T follicular helper cell (primary cell): ENCODE measurements at places on chromosomes 13 and 19.

DNA sequence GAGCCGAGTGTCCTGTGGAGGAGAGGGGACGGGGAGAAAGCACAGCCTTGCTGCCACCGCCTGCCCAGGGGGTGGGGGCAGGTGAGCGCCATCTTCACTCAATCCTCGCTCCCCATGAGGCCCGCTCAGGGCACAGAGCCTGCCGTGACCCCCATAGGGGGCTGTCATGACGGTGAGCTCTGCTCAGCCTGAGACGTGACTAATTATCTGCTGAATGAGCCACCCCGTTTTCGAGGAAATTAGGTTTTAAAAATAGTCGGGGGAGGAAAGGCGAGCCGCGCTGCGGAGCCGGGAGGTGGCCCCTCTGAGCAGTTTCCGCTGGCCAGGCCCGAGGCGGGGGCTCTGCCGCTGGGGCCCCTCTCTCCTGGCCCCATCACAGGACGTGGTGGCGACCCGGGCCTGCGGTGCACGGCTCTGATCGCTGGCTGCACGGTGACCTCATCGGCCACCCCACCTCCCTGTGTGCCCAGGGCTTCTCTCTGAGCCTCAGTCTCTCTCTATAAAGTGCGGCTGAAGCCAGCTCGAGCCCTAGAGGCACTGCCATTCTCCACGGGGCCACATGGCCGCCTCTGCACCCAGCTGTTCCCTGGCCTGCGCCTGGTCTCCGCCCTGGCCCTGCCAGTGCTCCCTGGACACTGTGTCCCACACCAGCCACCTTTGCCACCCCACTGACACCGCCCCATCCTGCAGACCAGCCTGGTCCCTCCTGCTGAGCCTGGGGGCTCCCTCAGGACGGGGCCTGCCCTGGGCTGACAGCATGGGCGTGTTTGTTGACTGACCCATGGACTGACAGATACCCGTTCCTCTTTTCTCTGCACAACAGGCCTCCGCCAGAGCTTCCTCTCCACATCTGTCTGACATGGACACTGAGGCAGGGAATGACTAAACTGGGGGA is 28.3 kb downstream of the PIP5K1C start:
- DNase-seq, result no peak

GRCh38 chr19:13834244-13835069 is 39.2 kb downstream of the ZSWIM4 start:
- no peak for DNase-seq

DNA sequence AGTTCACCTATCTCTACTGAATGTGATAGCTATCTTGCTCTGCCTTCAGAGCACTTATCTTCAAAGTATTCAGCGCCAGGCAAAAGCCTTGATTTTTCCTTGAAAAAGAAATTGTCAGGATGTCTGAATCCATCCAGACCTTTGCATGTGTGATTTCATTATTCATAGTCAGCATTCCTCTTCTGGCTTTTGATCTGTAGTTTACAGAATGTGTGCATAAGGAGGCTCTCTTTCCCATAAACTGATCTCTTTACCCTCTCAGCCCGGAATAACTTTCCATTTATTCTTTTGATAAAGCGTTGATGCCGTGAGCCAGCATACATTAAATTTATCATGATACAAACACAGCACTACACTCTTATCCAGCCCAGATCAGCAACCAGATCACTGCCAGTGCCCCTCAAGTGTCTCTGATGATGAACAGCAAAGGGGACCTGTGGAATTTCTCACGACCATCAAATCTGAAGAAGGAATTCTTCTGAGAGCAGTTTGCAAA is 130.8 kb downstream of the DNAJC15 start:
- DNase-seq, result no peak

DNA sequence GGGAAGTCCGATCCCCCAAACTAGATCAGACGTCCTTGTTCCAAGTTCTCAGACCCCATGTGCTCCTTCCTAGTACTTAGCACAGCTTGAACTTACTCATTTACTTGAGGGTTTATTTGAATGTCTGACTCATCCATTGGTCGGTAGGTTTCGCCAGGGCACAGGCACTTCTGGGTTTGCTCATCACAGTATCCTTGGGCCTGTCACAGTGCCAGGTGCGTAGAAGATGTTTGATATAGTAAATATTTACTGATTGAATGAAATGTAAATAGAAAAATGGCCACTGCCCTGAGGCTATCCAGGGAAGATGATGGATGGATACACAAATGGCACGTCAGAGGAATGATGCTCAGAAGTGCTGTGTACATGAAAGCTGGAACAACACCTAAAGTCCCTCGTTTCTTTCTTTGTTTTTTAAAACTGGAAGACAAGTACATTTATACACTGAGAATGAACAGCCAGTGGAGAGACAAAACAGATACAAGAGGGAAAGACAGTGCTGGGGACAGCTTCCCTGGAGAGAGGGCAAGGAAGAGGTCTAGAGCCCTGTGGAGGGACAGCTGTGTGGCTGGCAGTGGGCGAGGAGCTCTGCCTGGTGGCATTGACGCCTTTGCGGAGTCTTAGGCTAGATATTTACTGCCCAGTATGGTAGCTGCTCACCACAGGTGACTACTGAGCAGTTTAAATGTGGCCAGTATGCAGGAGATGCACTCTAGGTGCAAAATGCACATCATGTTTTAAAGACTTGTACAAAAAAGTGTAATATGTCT is 31.2 kb upstream of the KL start:
- no peak for DNase-seq

DNA sequence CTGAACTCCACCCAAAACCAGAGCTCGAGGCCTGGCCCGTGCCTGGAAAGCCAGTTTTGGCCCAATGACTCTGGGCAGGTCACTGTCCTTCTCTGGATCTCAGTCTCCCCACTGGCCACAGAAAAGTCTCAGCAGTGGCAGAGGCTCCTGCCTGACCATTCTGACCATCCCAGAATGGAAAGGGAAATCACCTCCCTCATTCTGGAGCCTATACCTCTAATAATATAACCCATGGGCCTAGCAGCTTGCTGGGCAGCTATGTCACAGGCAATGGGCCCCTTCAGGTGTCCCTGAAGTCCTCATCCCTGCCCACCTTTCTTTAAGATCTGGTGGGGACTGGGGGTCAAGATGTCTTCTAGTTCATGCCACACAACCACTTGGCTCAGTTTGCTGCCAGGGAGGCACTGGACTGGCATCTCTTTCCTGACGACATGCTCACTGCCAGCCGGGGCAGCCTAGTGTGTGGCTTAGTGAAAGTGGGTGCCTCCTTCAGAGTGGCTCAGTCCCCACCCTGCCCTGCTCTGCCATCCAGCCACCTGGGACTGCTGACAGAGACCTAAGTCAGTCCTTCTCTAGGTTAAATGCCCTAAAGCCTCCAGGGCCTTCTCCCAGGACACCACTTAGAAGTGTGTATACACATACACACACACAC is 62.6 kb downstream of the AP1M1 start:
- DNase-seq, result no peak

GRCh38 chr13:73767747-73768315 is 366.4 kb downstream of the KLF12 start:
- DNase-seq, result no peak

GRCh38 chr13:109884462-109884861 is 98.1 kb upstream of the IRS2 start:
- DNase-seq, result no peak

GRCh38 chr13:43611281-43612273 is 175.2 kb downstream of the ENOX1 start:
- no peak for DNase-seq

GRCh38 chr19:45820413-45821102 is 5.5 kb upstream of the RSPH6A start:
- no peak for DNase-seq

- no peak for DNase-seq
Observed at GRCh38 chr13:34243403-34243802, 425.5 kb downstream of the RFC3 start.

- no peak for DNase-seq
Observed at GRCh38 chr19:36685835-36686234, 1.6 kb upstream of the ZNF567 start.

GRCh38 chr13:42035905-42036521 is 12.4 kb upstream of the DGKH start:
- DNase-seq, result no peak

GRCh38 chr19:55179606-55180484 is at the start of gene SYT5:
Gene SYT5 (minus strand): TSS chr19:55180289. CDS start chr19:55179041, 1,248 bp downstream.
- peak; percentile 36 for DNase-seq

- DNase-seq, result no peak
Observed at GRCh38 chr19:12985049-12985776, 10.1 kb upstream of the NFIX start.

DNA sequence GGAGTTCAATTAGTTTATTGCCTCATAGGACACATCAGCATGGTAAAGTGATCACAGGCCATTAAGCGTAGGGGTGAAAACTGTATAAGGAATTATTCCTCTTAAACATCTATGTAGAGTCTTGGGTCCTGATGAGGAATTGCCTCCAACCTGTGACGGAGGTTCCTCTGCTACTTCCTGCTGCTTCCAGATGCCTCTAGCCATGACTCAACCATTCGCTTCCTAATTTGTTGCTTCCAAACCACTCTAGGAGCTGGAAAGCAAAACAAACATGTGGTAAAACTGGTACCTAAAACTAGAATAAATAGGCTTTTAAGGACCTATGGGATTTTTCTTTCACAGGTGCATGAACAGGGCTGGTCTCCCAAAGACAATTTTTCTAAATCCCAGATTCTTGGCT is 253.8 kb downstream of the KLF12 start:
- no peak for DNase-seq

DNA sequence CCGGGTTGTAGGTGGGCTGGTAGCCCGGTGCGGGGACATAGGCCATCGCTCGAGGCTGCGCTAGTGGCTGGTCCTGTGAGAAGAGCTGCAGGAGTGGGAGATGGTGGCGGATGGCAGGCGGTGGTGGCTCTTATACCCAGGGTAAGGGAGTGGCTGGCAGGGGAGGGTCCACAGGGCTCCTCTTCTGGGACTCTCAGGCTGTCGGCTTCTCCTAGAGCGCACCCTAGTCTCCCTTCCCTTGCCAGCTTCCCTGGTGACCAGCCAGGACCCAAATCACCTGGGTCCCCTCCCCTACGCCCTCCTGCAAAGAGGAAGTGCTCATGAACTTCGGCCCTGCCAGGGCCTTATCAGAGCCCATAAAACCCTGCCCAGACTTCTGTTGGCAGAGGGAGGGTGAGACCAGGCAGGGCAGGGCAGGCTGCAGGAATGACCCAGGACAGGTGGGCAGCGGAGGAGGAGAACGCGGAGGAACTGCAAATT is at the start of gene LGALS4:
Gene LGALS4, minus strand, starts transcription at position 105 of the 480 bp plus-strand sequence. Its CDS starts 59 bp downstream, at position 46.
- no peak for DNase-seq

GRCh38 chr19:35852029-35852780 is at the start of gene NPHS1:
Gene NPHS1 (minus strand): TSS chr19:35852504. CDS start chr19:35851837, 667 bp downstream.
- no peak for DNase-seq

DNA sequence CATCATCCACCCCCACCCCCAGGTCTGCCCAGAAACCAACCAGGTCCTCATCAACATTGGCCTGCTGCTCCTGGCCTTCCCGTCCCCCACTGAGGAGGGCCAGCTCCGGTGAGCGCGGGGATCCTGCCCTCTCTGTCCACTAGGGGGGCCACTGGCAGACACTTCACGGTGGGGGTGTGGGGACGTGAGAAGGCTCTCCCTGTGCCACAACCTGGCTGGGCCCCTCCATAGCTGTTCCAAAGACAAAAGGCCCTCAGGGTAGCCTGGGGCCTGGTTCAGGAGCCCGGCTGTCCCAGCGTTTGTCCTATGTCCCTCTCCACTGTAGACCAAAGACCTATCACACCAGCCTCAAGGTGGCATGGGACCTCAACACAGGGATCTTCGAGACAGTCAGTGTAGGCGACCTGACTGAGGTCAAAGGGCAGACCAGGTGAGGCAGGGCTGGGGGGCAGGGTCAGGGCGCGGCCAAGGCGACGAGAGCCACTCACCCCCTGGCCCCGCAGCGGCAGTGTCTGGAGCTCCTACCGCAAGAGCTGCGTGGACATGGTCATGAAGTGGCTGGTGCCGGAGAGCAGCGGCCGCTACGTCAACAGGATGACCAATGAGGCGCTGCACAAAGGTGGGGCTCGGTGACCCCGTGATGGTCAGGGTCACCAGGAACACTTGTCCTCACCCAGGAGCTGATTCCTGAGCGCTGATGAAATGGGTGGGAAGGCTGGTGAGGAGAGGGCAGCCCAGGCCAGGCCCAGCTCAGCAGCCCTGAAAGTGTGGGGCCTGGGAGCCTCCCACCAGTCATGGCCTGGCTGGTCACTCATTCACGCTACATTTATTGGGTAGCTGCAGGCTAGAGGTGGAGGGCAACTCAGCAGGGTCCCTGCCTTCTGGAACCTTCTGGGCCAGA is 7.9 kb downstream of the DCAF15 start:
- no peak for DNase-seq

GRCh38 chr19:32202244-32202643 is 143.2 kb upstream of the ZNF507 start:
- DNase-seq, result no peak

- no peak for DNase-seq
Observed at GRCh38 chr19:5166262-5166661, 174.3 kb downstream of the PTPRS start.

GRCh38 chr13:24182703-24183081 is 22.2 kb downstream of the SPATA13 start:
- DNase-seq, result no peak

DNA sequence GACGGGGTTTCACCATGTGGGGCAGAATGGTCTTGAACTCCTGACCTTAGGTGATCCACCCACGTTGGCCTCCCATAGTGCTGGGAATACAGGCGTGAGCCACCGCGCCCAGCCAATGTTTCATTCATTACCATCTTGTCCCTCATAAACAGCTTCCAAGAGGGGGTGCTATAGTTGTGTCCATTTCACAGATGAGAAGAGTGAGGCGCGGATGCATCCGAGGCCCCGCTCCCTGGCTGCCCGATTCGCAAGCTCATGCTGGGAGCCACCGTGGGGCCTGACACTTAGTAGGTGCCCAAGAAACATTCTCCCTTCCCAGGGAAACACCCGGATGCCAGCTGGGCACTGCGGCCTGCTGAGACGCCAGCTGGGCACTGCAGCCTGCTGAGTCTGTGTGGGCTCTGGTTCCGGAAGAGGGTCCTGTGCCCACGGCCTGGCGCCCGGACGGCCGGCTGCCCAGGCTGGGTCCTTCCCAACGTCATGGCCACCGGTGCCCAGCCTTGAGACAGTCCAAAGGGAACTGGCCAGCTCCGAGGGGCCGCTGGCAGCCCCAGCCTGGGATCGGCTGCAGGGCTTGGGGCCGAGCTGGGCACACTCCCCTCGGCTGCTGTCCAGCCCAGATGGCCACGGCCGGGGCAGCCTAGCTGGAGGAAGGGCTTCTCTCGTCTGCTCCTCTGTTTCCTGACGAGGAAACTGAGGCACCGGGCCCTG is 54.7 kb downstream of the NFIC start:
- no peak for DNase-seq

GRCh38 chr19:1406774-1407527 is 435 bp upstream of the DAZAP1 start:
- DNase-seq, result peak; percentile 99
